NB4 (cell line): ENCODE measurements at places on chromosomes 16 and 17.
A peak's percentile ranks its signal among the peaks of the same experiment; 100 is the strongest.

DNA sequence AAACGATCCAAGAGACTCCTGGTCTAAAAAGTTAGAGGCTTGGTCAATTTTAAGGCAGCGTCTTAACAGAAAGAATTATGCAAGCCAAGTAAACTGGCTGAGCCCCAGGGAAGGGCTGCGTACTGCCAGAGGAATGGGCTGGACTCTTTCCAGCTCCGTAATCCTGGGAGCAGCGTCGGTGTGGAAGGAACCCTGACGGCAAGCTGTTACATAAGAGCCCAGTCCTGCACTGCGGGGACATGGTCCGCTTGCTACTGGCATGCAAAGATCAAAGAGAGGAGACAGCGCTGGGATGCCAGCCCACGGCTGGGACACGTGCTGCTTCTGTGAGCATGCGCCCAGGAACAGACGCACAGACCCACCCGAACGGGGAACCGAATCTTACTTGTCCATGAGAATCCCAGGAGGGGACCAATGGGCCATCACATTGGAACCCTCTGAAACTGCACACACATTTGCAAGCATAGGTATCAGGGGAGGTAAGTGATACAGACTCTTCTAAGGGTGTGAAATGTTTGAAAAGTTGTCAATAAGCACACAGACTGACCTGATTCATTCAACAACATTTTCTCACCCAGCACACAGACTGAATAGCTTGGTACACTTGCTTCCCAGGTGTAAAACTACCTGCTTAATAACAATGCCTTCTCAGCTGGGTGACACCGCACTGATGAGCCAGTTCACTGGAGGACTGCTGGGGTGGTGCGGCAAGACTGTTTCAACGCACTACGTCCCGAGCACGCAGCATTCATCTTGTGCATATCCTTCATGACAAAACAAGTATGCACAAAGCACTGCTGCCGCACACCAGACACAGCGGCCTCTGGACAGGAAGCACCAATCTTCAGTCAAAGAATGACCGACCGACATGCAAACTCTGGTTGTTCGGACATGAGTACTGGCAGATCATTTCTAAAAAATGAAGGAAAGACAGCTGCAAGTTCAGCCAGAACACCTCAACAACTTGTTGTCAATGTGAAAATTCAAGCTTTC lies 94.9 kb downstream of the ANKRD11 start:
- DNase-seq, result no peak

- no peak for DNase-seq
Measured at GRCh38 chr17:19304751-19305150, 57.8 kb downstream of the B9D1 start.

GRCh38 chr17:9381068-9381467 lies 194.6 kb downstream of the STX8 start:
- DNase-seq, result no peak

- DNase-seq, result no peak
Measured at GRCh38 chr16:89912143-89912542, 6.5 kb upstream of the MC1R start.

DNA sequence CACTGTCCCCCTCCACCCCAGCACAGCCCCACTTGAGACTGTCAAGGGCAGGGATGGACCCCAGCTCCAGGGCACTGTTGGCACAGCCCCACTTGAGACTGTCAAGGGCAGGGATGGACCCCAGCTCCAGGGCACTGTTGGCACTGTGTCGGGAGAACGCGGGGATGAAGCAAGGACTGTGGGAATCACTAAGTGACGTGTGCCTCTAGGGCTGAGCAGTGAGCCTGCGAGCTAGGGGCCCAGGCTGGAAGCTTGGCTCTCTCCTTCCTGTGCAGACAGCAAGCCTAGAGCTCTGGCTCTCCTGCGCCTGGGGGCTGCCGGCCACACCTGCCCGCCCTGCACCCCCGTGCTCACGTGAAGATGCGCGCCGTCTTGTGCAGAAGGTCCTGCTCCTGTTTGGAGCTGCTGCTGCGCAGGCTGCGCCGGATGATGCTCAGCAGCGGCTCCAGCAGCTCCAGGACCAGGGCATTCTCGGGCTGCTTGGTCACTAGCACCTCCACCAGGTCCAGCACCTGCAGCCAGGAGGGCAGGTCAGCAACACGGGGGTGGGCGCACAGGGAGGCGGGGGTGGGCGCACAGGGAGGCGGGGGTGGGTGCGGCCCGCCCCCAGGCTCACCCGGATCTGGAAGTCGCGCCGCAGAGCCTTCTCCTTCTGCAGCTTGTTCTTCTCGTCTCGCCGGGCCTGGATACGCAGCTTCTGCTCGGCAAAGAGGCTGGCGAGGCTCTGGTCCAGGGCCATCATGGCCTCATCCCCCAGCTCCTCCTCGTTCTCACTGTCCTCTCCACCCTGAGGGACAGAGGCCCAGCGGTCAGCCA lies 10.8 kb downstream of the MYBBP1A start:
- DNase-seq, result no peak

GRCh38 chr16:13633391-13633861 lies 286.5 kb upstream of the ERCC4 start:
- no peak for DNase-seq

- DNase-seq, result peak; percentile 79
Measured at GRCh38 chr17:46940692-46941404, 17.9 kb downstream of the GOSR2 start.

GRCh38 chr16:11907160-11907970 lies 8.4 kb downstream of the GSPT1 start:
- DNase-seq, result no peak

GRCh38 chr17:30005709-30006320 lies 64.4 kb downstream of the EFCAB5 start:
- DNase-seq, result no peak

- DNase-seq, result peak; percentile 27
Measured at GRCh38 chr16:65414284-65414984, 292.6 kb upstream of the CDH11 start.

- no peak for DNase-seq
Measured at GRCh38 chr17:64016231-64016784, 4.1 kb downstream of the ICAM2 start.

GRCh38 chr16:20905576-20905975 lies 5.0 kb downstream of the LYRM1 start:
- no peak for DNase-seq

- DNase-seq, result peak; percentile 41
Measured at GRCh38 chr17:58326609-58327362, 1.8 kb downstream of the TSPOAP1 start.

DNA sequence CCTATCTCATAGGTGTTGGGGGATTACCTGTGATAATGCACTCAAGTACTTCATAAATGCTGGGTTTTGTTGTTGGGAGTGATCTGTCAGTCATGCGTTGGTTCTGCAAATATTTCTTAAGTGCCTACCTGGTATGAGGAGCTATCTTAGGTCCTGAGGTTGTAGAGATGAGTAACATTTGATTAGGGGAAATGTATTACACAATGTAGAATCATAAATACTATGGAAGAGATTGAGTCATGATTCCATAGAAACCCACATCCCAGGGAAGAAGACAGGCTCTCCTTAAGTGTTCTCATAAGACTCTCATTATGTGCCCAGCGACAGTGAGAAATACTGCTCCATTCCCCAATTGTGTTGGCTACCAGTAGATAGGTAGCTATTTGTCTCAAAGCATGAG lies 240.1 kb downstream of the FTO start:
- DNase-seq, result no peak

DNA sequence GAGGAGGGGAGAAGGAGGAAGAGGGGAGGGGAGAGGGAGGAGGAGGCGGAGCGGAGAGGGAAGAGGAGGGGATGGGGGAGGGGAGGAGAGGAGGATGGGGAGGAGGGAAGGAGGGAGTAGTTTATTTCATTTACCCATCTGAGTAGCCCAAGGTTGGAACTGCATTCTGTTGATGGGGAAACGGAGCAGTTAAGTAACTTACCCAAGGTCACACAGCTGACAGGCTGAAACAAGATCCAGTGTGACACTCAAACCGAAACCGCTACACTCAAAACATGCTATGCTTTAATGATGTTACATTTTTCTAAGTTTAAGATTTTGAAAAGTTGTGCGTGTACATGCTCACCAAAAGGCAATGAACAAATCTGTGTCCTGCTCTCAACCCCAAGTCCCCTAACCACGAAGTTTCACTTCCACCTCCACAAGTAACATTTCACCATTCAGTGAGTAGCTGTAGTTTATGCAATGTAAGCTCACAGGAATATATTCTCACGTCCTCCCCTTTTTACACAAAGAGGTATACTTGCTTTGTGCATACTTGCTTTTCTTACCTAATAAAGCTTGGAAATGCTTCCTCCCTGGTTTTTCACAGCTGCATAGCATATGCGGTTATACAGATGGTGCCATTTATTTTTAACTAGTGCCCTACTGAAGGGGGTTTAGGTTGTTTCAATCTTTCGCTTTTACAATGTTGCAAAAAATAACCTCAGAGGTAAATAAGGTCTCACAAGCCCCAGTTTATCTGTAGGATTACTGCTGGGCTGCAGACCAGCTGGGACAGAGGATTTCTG lies 275.3 kb downstream of the PARN start:
- DNase-seq, result peak; percentile 66

DNA sequence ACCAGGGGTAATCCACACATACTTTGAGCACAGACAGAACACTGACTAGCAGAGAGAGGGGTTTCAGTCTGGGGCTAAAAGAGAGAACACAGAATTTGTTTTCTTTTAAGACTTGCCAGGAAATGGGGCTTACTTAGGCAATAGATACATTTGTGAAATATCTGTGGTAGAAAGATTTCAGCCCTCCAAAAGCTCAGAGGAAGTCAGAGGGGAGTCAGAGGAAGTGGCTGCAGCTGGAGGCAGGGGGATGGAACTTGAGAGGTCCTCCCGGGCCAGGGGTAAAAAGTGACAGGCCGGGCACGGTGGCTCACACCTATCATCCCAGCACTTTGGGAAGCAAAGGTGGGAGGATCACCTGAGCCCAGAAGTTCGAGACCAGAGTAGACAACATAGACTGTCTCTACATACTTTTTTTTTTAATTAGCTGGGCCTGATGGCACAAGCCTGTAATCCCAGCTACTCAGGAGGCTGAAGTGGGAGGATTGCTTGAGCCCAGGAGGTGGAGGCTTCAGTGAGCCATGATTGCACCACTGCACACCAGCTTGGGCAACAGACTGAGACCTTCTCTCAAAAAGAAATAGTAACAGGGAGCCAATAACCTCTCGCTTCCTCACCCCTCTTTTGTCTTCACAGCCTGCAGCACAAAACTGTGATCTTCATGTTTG lies 49.9 kb downstream of the NLRC5 start:
- DNase-seq, result peak; percentile 98

GRCh38 chr16:75304521-75305363 lies 53.3 kb upstream of the BCAR1 start:
- no peak for DNase-seq

DNA sequence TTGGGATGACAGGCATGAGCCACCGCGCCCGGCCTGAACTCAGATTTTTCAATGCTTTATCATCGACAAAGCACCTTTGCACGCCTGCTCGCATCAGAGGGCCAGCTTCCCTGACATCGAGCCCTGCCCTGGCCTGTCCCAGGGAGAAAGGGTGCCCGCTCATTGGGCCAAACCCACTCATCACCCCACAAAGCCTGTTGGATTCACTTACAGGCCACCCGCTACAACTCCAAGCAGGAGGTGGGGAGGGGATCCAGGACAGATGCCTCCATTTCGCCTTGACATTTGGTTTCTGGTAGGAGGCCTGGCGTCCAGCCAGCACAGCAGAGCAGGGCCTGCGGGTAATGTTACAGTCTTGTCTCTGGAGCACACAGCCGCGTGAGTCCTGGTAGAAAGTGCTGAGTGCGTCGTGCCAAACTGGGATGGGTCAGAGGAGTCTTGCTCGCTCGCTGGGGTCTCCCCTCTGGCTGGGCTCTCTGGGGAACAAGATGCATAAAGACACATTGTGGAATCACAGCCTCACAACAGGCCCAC lies 19.8 kb downstream of the SMTNL2 start:
- no peak for DNase-seq

- DNase-seq, result peak; percentile 74
Measured at GRCh38 chr17:40314584-40314956, 5.6 kb downstream of the RARA start.

DNA sequence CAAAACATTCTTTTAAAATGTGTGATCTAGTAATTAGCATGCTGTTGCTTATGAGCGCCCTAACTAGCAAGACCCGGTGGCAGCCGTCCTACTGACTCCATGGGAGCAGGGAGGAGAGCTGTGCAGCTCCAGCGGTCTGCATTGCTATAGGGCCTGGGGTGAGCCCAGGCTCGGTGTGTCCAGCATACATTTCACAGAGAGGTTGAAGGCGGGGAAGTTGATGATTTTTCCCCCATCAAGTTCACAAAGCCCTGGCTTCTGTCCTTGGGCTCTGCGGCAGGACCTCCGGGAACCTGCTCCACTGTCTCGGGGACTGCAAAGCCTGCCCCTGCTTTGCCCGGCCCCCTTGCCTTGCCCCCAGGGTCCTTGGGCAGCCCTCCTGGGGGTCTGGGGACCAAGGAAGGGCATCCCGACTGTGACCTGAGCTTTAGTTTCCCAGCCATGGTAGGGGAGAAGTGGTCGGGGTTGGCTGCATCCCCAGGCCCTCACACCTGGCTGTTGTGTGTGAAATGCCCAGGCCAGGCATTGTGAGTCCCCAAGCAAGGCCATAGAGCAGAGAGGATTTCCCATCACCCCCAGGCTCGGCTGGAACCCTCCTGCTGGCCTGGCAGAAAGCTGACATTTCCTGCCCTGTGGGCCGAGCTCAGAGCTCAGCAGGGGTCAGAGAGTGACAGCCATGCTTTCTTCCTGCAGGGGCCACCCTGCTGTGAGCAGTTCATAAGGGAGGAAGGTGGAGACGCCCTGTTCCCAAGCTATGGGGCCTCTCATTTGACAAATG lies 24.8 kb downstream of the KCNJ12 start:
- peak; percentile 52 for DNase-seq

GRCh38 chr16:48479329-48479728 lies 94.1 kb upstream of the SIAH1 start:
- no peak for DNase-seq

GRCh38 chr16:77912617-77913016 lies 109.7 kb upstream of the CLEC3A start:
- peak; percentile 25 for DNase-seq

DNA sequence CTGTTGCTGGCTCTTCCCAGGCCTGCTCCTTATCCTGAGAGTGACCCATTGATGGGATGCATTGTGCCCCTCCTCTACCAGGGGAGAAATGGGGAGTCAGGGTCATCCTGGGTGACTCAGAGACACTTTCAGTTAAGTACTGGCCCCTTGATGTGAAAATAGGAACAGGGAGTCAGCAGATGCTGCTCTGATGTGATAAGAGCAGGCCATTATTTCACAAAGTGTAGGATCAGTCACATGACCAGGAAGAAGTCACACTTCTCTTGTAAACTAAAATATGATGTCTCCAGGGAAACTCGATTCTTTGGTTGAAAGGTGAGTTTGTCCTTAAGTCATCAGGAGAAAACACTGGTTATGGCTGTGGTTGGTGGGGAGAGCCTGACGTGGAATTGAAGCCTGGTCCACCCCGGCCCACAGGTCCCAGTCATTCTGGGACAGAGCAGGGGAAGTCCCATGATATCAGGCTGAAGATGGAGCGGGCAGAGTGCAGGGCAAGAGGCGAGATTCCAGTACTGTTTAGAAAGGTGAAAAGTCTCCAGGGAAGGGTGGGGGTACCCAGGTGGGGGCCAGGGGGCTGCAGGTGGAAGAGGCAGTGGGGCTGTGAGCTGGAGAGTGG lies 88.6 kb upstream of the NLRP1 start:
- DNase-seq, result peak; percentile 1

GRCh38 chr16:57024894-57025680 lies 35.7 kb downstream of the NLRC5 start:
- DNase-seq, result no peak
